SK-MEL-5 (cell line): ENCODE measurements at places on chromosomes 4 and X.

- DNase-seq, result no peak
Measured at GRCh38 chrX:133961046-133961445, 24.3 kb downstream of the GPC3 start.

DNA sequence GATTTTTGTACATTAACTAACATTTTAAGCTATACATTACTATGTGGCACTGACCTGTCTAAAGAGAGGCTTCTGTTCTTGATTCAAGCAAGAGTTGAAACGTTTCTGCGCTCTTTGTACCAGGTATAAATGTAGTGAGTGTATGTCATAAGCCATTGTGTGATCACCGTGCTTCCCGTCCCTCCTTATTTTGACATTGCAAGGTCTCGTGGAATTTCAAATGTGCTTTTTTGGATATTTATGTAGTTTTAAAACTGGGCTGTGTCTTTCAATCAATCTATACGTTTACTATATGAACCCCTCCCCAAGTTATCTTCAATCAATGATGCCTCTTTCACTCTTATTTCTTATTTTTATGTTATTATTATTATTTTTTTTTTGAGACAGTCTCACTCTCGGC, at the start of gene KLHL15:
TSS of gene KLHL15 (minus strand) at position 101 of the 400 bp plus-strand sequence. CDS start 20,493 bp downstream, outside the sequence.
- DNase-seq, result no peak

- no peak for DNase-seq
Measured at GRCh38 chr4:14864365-14865030, 137.8 kb upstream of the CPEB2 start.

DNA sequence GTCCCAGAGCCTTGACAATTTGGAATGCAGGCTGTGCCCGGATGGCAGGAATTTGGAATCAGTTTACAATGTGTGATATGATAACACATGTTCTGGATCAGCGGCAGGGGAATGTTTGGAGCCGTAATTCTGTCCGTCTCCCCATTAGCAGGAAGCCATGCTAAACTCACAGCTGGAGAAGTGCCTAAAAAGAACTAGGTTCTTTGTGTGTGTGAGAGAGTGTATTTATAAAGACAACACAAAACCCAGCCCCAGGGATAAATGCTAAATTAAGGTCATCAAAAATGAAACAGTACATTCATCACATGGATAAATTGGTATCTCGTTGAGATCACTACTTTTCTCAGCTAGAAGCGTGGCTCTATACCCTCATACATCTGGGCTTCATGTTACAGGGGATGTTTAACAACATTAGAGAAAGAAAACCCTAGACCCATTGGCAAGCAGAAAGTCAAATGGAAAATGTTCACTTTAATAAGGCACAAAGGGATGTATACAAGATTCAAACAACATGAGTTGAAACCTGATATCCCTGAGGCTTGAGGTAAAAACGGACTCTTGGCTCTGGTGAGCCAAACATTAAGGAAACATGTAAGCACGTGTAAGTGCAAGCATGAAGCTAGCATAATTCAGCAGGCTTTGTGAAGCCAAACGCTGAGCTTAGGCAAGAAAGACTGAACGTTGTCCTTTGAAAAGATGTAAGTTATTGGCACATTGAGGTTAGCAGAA, 18.0 kb upstream of the TMEM131L start:
- DNase-seq, result peak; percentile 65

GRCh38 chr4:67346654-67347053, 198.6 kb downstream of the CENPC start:
- DNase-seq, result no peak

GRCh38 chr4:125639182-125639621, 324.4 kb downstream of the FAT4 start:
- no peak for DNase-seq
